CD4-positive, alpha-beta T cell treated with Interleukin-1 beta for 1 hour (primary cell): ENCODE measurements at places on chromosomes 5 and 9.

- no peak for DNase-seq
Observed at GRCh38 chr5:169148138-169148740, 152.7 kb downstream of the SLIT3 start.

DNA sequence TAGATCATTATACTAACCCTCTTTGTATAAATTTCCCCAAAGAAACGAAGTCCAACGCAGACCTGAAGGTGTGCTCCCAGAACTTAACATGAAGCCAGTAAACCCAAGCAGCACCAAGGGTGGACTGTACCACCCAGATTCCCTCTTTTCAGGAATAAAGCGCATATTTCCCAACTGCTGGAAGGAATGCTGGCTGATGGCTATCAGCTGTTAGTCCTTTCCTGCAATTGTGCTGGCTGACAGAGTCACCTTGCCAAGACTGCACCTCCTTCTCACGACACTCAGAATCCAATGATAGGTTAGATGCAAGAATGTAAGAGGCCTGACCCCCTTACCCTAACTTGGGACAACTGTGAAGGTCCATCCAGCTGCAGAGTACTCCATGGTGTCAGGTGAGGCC, 93.9 kb downstream of the MAPKAP1 start:
- DNase-seq, result no peak

- DNase-seq, result no peak
Observed at GRCh38 chr9:138016406-138017187, 139.0 kb downstream of the CACNA1B start.

- DNase-seq, result no peak
Observed at GRCh38 chr5:178340187-178340586, 107.6 kb upstream of the PHYKPL start.

GRCh38 chr9:124487260-124488182, 19.7 kb downstream of the NR5A1 start:
- no peak for DNase-seq

- DNase-seq, result no peak
Observed at GRCh38 chr5:73895471-73895870, 269.5 kb downstream of the ARHGEF28 start.

- DNase-seq, result no peak
Observed at GRCh38 chr9:122819791-122820489, 8.4 kb downstream of the PDCL start.

DNA sequence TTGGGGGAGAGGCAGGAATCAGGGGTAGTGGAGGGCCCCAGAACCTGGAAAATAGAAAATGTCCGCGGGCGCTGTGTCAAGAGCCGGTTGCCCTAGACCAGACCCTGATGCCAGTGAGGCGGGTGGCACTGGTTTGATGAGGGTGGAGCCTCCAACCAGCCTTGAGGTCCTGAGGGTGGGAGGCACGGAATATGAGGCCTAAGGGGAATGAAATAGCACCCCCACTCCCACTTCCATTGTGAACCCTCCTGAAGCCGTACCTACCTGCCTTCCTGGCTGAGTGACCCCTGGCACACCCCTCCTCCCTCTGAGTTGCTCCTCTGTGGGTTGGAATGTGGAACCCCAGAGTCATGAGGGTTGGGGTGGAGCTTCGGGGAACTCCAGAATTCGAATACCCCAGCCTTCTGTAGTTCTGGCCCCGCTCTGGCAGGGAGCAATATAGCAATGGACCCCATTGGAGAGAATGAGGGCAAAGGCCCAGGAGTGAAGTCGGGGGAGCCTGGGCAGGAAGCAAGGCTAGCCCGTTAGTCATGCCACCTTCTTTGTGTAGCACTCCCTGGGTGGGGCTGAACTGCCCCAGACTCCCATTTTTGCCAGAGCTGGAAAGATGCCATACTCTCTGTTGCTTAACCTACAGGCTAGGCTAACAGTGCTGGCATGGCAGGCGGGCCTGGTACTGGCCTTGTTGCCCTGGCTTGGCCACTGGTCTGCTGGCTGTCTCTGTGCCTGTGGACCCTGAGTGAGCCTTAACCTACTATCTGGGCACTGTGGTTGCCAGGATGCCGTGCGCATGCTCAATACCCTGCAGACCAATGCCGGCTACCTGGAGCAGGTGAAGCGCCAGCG, 1.0 kb downstream of the FPGS start:
- peak; percentile 17 for DNase-seq

- DNase-seq, result peak; percentile 8
Observed at GRCh38 chr5:173592050-173592669, 24.3 kb downstream of the BOD1 start.

GRCh38 chr5:6705088-6705487, 8.1 kb upstream of the TENT4A start:
- DNase-seq, result no peak

DNA sequence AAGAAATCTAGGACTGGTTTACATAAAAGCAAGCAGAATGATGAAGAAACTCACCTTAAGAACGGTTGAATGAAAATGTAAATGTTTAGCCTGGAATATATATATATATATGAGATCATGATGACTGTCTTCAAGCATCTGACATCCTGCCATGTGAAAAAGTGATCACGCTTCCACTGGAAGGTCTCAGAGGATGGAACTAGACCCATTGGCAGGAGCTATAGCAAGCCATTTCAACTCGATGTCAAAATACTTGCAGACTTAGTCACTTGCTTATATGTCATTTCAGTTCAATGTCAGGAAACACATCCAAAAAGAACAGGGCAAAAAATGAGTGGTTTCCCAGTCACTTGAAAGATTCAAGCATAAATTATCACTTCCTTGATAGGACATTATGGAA, 22.2 kb upstream of the TMEM161B start:
- DNase-seq, result no peak
